ENCODE measurements at places on chromosomes 12 and 14.

GRCh38 chr12:62522984-62523383 is 56.4 kb downstream of the MON2 start:
- DNase-seq, result no peak

DNA sequence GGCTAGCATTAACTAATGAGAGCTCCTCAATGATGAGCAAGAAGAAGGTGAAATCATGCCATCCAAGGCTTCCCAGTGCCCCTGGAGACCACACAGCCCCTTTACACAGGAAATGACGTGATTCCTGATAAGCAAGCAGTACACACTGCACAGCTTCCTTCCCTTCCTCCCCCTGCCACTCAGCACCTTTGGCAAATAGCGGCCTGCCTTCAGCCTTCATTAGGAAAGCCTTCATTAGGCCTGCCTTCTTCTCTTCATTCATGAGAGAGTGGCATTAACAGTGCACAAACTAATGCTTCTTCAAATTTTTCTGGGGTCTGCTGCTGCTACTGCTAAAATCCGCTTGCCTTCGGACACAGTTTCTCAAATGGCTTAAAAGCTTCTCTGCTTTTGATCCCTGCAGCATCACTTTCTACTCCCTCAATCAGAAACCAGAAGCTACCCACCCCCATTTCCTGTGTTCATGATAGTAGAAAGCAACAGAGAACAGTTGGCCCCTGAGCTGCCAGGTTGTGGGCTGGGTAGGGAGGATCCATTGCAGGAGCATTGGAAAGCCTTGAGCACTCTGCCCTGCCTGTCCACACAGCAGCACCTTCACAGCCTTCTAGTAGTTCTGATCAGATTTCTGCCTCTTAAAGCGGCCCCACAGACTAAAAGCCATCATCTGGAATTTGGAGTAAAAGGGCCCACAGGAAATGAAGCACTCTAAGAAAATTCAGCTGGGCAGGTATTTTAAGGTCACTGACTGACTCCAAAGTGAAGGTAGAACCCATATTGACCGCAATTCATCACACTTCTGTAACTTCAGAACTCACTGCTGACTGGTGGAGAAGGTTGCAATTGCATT is 103.8 kb upstream of the ETV6 start:
- DNase-seq, result peak; percentile 62

- DNase-seq, result no peak
These were observed 17.0 kb downstream of the PSEN1 start for GRCh38 chr14:73153272-73153671.

DNA sequence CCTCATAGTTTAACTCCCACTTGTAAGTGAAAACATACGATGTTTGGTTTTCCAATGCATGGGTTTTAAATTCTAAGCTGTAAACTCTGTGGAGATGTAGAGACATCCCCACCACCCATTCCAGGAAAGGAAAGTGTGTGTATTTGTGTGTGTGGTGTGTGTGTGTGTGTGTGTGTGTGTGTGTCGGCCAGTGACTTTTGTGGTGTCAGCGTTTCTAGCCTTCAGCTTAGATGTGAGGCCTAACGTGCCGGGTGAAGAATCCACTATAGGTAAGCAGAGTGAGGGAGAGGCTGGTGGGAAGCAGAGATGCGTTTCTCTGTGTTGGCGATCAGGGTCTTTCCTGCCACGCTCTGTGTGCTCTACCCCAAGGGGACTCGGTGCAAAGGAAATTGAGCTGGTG is 93.0 kb downstream of the SLC24A4 start:
- no peak for DNase-seq

GRCh38 chr14:83814896-83815295 is 1715.0 kb upstream of the FLRT2 start:
- DNase-seq, result no peak

- DNase-seq, result no peak
These were observed 6.3 kb downstream of the CAND1 start for GRCh38 chr12:67275380-67275913.

GRCh38 chr12:20455001-20455706 is 86.8 kb downstream of the PDE3A start:
- no peak for DNase-seq

GRCh38 chr12:85322715-85323114 is 42.7 kb downstream of the ALX1 start:
- DNase-seq, result no peak

DNA sequence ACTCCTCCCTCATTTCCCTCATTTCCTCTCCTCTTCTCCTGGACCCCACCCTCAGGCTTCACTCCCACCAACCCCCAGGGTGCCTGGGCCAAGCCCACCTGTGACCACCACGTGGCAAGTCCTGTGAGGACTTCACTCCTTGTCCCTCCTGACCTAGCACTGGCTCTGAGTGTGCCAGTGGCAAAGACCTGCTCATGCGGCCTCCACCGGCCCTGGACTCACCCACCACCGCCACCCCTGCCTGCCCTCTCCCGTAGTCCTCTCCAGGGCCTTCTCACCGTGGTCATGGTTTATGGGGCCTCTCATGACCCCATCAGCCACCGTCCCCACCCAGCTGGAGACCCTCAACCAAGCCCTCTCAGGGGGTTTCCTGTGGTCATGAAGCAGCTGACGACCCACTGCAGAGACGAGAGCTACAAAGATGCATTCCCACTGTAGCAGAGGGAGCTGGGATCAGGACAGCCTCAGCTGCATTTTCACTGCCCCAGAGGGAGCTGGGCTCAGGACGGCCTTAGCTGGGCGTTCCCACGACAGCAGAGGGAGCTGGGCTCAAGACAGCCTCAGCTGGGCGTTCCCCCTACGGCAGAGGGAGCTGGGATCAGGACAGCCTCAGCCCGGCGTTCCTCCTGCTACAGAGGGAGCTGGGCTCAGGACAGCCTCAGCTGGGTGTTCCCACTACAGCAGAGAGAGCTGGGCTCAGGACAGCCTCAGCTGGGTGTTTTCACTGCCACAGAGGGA is 3.2 kb upstream of the C14orf180 start:
- DNase-seq, result no peak

GRCh38 chr14:65792208-65792905 is 379.8 kb downstream of the FUT8 start:
- no peak for DNase-seq

DNA sequence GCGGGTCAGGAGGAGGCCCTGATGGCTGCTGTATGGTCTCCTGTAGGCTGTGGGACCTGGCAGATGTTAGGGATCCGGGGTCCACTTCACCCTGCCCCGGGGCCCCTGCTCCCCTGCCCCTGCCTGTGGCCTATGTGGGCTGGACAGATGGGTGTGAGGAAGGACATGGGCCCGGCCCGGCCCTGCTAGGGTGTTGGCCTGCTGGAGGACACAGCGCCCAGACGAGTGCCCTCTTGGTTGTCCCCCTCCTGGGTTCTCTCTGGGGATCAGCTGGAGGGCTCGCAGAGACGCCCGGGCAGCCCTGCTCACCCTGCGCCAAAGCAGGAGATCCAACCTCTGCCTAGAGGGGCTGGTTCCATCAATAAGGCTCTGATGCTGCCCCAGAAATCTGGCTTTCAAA is 36.2 kb downstream of the BEGAIN start:
- DNase-seq, result no peak

DNA sequence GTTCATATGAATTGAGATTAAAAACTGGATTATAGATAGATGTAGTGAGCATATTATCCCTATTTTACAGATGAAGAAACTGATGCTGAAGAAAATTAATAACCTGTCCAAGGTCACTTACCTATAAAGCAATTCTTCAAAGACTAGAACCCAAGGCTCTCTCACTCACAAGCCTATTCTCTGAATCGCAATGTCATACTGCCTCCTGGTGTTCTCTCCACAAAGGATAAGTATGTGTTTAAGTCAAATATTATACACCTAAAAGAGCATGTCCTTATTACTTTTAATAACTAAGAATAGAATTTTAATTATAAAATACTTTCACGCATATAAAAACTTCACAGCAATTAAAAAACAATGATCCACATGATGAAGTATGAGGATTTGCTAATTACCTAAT is 721.3 kb upstream of the USP15 start:
- no peak for DNase-seq

DNA sequence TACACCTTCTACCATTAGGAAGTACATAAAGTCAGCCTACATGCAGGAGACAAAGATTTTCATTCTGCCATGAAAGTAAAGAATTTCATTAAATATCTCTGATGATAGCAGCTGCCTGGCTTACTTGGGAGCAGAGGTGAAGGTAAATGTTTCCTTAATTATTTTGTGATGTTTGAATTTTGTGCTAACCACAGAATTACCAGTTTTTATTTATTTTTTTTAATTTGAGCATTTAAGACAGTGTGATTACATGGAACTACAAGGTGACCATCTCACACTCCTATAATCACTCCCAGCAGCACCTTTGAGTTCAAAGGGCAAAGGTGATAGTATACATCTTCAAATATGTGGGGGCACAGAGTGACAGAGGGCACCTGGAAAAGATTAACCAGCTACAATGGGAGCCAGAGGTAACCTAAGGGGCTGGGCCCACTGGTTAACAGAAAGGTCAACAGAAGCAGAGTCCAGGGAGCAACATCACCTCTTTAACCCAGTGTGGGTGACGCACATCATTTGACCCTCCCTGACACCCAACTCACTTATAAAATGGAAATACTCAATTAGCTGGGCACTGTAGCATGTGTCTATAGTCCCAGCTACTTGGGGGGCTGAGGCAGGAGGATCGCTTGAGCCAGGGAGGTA is 65.0 kb downstream of the GCH1 start:
- no peak for DNase-seq

GRCh38 chr12:98578821-98579220 is 14.7 kb upstream of the SLC25A3 start:
- no peak for DNase-seq

- no peak for DNase-seq
These were observed 86.5 kb upstream of the FOXN3 start for GRCh38 chr14:89503431-89503996.

DNA sequence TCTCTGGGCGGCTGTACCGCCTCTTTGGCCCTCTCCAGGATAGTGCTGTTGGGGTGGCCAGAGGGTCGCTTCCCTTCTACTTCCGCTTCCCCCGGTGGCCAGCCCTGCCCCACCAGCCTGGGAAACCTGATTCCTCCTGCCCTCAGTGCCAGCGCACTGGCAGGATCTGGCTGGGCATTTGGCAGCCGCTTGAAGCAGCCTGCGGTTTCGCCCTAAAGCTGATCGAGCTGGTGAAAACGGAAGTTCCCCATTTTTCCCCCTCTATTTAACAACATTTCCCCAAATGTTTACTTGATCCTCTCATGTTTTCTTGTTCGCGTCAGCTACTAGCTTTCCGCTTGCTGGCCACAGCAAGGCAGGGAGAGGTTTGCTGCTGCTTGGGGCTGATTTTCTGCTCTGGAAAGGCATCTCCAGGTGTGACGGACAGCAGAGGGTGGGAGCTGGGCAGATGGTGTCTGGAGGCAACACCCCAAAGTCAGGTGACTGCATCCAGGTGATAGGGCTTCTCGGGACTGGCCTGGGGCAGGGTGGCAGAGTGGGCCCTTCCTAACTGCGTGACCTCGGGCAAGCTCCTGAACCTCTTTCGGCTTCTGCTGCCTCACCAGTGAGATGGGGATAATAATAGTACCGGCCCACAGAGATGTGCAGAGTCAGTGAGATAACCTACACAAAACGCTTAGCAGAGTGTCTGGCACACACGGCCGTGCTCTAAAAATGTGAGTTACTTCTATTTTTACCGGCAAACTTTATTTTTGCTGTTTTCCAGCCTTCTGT is 53.1 kb downstream of the TSPAN9 start:
- no peak for DNase-seq

- DNase-seq, result no peak
These were observed 34.1 kb downstream of the ABCB9 start for GRCh38 chr12:122932207-122932606.

DNA sequence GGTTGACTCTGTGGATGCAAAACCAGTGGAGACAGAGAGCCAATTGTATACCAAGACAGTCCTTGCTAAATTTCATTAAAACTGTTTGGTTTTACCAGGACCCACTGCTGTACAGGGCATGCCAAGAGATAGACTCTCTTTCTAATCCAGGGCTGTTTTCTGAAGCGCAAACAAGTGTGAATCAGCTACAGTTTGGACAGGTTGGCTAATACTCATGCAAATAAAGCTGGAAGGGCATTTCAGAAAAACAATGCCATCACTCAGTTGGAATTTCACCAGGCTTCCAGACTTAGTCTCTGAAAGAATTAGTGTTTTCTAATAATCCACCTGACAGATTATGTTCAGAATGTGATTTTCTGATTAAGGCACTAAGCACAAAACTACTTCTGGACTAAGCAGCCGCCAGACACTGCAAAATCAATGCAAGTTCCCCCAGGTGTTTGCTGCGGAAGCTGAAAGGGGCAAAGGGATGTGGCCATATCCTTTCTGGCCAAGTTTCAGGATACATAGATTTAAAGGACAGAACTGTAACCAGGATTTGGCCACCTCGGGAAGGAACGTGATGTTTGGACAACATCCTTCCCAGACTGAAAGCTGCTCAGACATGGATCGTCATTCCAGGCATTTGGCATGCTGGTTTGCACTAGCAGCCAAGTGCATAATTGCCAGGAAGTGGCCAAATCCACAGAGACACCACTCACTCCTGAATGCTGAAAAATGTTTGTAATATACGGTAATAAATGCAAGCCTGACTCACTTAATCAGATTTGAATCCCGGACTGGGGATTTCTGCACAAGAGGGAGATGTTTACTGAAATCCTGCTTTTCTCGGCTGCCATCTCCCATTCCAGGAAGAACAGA is 32.0 kb upstream of the CDKN3 start:
- DNase-seq, result no peak
